ENCODE measurements at places on chromosomes 13 and 19.

GRCh38 chr13:113035213-113035800 lies 66.3 kb downstream of the MCF2L start:
- DNase-seq: no peak

GRCh38 chr19:54388802-54389139 lies 24.0 kb upstream of the LAIR1 start:
- DNase-seq: no peak

GRCh38 chr13:97194479-97194878 lies 27.7 kb upstream of the MBNL2 start:
- peak; percentile 26 for DNase-seq

DNA sequence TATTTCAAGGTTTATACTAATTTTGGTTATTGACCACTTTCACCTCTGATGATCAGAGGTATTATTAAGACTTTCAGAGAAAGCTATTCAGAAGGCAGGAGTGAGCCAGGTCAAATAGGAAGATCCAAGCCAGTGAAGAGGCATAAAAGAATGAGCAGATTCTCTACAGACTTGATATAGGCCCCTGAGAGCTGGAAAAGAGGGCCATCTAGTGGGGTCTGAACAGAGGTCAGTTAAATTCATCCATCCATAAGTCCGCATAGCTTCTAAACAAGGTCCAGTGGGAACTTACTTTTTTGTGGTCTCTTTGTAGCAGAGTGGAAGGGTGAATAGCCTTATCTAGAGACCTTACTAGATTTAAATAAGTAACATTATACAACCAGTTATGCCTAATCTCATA lies 126.6 kb upstream of the UFM1 start:
- DNase-seq: peak; percentile 26

GRCh38 chr13:112768795-112769481 lies 79.1 kb downstream of the ATP11A start:
- DNase-seq: peak; percentile 49

- DNase-seq: peak; percentile 81
Observed at GRCh38 chr19:13441810-13442512, 64.3 kb downstream of the CACNA1A start.

DNA sequence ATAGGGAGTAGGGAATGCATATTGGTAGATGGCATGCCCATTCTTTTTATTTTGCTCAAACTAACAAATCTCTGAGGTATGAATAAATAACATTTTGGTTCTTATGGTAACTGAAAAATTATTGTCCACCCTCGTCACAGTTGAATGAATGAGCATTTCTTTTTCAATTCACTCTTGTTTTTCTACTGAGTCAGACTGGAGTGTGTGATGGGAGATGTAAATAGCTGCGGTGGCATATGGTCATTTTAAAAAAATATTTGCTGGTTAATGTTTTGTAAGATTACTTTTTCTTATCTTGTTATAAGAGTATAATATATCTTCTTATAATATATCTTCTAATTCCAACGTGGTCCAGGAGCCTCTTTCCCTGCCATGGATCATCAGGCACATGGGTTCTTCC lies 586.5 kb downstream of the SLITRK5 start:
- DNase-seq: no peak

GRCh38 chr13:110542169-110542796 lies 19.2 kb downstream of the RAB20 start:
- no peak for DNase-seq

- no peak for DNase-seq
Observed at GRCh38 chr19:10420444-10421239, at the start of gene PDE4A. Gene PDE4A (plus strand): TSS chr19:10420538. CDS start chr19:10420765, 227 bp downstream.

DNA sequence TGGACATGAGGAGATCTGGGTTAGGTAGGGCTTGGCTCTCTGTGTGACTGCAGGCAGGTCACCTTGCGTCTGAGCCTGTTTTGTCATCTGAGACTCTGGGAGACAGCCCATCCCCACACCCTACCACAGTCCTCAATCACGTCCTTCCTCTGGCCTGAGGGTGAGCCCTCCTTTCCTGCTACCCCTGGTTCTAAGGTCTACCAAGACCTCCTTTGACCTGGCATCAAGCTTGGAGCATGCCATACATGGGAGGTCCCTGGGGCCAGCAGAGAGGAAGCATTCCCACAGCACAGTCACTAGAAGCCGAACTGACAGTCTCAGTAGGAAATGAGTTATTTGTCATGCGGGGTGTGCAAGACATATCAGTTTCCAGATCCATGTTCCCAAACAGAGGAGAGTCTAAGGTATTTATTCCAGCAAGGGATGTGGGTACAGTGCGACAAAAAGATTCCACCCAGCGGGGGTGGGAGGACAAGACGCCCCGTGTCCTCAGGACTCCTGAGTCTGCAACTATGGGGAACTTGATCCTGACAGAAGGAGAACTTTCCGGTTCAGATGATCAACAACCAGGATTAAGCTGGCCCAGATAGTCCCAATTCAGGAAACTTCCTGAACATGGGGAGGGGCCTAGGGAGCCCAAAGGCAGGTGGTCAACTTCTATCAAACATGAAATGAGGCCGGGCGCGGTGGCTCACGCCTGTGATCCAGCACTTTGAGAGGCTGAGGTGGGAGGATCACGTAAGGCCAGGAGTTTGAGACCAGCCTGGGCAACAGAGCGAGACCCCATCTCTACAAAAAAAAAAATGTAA lies 9.5 kb downstream of the ARRDC2 start:
- no peak for DNase-seq

DNA sequence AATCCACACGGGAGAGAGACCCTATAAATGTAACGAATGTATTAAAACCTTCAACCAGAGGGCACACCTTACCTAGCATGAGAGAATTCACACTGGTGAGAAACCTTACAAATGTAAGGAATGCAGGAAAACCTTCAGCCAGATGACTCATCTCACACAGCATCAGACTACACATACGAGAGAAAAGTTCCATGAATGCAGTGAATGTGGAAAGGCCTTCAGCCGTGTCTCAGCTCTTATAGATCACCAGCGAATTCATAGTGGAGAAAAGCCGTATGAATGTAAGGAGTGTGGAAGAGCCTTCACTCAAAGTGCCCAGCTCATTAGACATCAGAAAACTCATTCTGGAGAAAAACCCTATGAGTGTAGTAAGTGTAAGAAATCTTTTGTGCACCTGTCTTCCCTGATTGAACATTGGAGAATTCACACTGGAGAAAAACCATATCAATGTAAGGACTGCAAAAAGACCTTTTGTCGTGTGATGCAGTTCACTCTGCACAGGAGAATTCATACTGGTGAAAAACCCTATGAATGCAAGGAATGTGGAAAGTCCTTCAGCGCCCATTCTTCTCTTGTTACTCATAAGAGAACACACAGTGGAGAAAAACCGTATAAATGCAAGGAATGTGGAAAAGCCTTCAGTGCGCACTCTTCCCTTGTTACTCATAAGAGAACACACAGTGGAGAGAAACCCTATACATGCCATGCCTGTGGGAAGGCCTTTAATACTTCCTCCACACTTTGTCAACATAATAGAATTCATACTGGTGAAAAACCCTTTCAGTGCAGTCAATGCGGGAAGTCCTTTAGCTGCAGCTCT lies 16.0 kb downstream of the ZNF582 start:
- no peak for DNase-seq

- peak; percentile 91 for DNase-seq
Observed at GRCh38 chr19:10936661-10937084, 8.1 kb downstream of the TIMM29 start.

- DNase-seq: no peak
Observed at GRCh38 chr13:102035969-102036368, 365.9 kb downstream of the FGF14 start.

GRCh38 chr13:106802917-106803316 lies 235.0 kb upstream of the ARGLU1 start:
- no peak for DNase-seq

DNA sequence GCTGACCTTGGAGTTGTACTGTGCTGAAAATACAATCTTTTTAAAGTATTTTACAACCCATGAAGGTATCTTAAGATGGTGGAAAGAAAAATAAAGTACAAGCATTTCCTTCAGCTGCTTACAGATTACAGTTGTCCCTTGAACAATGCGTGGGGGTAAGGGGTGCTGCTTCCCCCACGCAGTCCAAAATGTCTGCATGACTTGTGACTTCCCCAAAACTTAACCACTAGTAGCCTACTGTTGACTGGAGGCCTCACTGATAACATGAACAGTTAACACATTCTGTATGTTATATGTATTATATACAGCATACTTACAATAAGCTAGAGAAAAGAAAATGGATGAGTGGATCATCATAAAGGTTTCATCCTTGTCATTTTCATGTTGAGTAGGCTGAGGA lies 45.3 kb upstream of the ZNF599 start:
- DNase-seq: no peak

DNA sequence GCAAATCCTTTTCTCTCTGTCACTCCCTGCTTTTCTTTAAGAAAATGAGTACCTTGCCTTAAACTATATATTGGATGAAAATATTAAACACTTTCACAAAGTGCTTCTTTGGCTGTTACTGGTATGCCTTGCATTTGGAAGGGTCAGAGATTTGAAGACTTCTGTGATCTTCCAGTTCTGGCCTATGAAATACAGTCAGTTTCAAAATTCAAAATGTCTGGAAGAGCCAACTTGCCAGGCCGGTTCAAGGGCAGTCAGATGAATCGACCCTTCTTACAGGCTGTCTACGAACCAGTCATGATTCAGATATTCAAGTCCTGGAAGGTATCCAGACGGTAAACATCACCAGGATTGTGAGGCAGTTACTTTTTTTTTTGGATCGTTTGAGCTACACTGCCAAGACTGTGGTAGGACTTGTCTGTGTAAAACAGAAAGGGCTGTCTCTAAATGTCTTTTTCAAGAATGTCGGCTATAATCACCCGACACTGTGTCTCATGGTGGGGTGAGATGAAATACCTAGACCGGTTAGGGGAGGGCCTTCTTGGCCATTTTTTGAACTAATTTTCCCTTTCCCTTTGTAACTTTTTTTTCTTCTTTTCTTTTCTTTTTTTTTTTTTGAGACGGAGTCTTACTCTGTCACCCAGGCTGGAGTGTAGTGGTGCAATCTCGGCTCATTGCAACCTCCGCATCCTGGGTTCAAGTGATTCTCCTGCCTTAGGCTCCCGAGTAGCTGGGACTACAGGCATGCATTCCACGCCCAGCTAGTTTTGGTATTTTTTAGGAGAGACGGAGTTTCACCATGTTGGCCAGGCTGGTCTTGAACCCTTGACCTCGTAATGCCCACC lies 11.2 kb downstream of the ACTN4 start:
- peak; percentile 95 for DNase-seq

DNA sequence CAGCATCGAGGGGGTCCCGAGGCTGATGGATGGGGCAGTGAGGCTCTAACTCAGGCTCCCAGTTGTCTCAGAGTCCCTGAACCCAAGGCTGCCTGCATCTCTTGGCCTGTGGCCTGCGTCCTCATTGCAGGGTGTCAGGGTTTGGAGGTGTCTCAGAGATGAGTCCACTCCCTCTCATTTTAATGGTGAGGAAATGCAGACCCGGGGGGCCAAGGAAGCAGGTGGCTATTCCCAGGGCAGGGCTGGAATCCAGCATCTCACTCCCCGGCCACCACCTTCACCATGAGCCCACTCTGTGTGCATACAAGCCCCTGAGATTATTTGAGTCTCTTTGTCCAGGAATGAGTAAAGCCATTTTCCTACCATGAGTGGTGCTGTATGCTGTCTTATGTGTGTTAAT lies 21.4 kb downstream of the TEX29 start:
- DNase-seq: no peak

DNA sequence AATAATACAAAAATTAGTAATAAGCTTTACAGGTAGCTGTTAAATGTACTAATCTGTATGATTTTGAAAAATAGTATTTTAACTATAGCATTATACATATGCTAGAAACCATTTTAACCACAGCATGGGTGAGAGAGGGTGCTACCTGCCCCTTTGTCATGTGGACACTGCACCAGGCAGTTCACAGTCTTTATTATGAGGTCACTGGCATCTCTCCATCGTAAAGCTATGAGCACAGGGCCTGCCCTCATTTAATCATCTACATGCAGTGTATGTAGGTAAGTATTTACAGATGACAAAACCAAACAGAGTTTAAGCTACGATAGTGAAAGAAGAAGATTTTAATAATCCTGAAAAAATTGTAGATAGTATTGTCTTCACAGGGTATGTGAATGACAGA lies 21.7 kb downstream of the EDNRB start:
- no peak for DNase-seq

GRCh38 chr13:40254394-40254793 lies 412.0 kb downstream of the FOXO1 start:
- no peak for DNase-seq

- no peak for DNase-seq
Observed at GRCh38 chr19:10395003-10395402, 8.3 kb downstream of the CDC37 start.

GRCh38 chr19:33090179-33090578 lies 9.2 kb downstream of the GPATCH1 start:
- DNase-seq: no peak

DNA sequence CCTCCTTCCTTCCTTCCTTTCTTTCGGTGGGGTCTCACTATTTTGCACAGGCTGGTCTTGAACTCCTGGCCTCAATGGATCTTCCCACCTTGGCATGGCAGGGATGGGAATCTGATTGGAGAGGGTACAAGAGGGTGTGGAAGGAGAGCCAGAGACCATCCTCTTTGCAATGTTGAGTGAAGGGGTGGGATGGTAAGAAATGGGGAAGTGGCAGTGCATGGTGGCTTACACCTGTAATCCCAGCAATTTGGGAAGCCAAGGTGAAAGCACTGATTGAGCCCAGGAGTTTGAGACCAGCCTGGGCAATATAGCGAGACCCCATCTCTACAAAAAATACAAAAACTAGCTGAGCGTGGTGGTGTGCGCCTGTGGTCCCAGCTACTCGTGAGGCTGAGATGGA lies 5.5 kb downstream of the BLOC1S3 start:
- DNase-seq: no peak

DNA sequence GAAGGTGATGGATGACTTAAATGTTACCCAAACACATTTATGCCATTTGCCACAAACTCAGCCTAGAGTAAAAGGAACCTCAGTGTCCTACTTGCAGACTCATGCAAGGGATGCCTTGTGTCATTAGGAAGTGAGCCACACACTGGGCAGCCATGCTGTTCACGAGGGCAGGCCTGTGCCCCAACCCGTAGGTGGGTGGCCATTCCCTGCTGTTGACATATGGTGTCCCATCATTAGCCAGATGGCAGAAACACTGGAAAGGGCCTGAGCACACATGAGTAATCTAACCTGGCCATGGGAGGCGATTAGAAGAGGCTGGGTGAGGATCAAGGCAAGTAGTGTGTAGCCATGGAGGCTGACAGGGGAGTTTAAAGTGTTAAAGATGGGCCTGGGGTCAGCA lies 9.7 kb upstream of the LRCH1 start:
- no peak for DNase-seq

GRCh38 chr19:18223860-18224524 lies 2.2 kb downstream of the PDE4C start:
- DNase-seq: peak; percentile 22

GRCh38 chr13:45786293-45786920 lies 65.1 kb downstream of the SIAH3 start:
- DNase-seq: no peak

- DNase-seq: no peak
Observed at GRCh38 chr19:51541458-51542357, 10.2 kb upstream of the SIGLEC6 start.
